ENCODE measurements at places on chromosomes 11 and 22.

DNA sequence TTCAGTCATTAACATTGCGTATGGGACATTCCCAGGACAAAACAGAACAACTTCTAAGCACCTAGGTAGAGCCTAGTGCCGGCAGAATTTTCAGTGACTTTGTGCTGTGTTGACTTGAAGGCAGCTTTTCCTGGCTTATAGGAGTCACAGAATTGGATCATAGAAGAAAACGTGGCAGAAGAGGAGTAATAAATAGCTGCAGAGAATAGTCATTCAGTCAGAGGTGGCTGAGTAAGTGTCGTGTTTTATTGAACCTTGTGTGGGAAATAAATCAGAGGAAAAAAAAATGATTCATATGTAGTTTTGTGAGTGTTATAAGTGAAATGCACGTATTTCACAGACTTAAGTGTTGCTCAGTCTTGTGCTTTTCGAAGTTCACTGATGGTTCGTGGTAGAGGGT is 2.1 kb downstream of the BARX2 start:
- DNase-seq: no peak

DNA sequence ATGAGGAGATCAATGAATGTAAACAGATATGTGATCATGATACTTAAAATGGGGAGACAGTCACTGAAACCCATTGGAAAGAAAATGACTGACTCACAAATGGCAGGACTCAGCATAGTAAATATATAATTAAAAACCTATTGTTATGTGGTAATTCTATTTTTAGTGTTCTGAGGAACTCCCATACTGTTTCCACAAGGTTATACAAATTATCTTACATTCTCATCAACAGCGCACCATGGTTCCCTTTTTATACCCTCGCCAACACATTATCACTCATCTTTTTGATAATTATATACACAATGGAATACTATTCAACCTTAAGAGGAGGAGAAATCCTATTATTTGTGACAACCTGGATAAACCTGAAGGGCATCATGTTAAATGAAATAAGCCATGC is 17.1 kb downstream of the OR5B21 start:
- no peak for DNase-seq

GRCh38 chr11:116072133-116072532 is 567.9 kb upstream of the CADM1 start:
- no peak for DNase-seq

- no peak for DNase-seq
Observed at GRCh38 chr22:50302564-50302963, 4.9 kb downstream of the PLXNB2 start.

Measured in NCI-H446 (cell line).